AG10803 (cell line): ENCODE measurements at places on chromosomes 13 and 19.

DNA sequence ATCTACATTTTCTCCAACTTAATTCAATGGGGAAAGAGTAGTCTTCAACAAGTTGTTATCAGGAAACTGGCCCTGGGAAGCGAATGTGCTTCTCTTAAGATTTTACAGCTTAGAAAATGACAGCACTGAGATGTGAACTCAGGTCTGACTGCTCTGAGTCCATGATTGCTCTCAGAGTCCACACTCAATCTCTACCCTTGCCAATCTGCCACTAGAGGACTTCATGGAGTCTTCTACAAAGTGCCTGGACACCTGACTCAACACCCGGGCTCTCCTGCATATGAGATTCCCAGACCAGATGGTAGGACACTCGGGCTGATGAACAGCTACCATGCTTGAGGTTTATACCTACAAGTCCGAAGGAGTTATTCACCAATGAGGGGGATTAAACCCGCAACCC is 74.8 kb downstream of the ABCC4 start:
- DNase-seq, result no peak

DNA sequence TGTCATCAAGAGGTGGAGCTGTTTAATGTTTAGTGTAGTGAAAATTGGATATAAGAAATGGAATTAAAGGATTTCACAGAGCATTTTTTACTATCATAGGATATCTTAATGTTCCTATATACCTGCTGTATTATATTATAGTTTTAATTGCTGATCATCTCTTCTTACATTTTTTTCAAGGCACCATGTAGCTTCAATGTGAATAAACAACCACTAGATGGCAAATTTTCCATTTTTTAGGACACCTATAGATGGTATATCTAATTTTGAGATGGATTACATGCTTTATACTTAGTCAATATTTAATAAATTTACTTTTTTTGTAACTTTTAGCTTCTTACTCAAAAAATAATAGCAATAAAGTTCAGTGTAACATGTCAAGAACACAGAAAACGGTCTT is 9.0 kb upstream of the ATXN8OS start:
- no peak for DNase-seq

DNA sequence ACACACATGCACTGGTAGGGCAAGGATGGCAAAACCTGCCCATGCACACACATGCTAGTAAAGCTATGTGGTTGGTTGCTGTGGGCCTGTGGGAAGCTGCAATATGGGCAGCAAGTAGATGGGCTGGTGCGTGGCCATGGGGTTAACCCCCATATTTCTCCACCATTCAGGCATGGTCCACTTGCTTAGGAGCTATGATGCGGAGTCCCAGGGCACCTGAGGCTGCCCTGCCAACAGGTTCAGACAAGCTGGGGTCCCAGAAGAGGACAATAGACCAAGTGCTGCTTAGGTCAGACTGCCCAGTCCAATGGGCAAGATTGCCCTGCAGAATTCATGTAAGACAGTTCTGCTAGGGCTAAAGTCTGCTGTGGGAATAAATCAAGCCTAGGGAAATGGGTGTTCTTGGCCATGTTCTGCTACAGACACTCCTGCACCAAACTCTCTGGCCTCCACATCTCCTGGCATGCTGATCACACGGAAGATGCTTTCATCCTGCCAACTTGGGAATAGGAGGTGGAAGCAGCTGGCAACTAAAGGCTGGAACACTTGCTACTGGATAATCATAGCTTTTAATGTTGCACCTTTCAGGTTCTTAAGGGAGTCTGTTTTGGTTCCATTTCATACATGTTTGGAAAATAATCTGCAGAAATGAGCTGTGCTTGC is 646.3 kb upstream of the SLITRK1 start:
- no peak for DNase-seq

GRCh38 chr13:111399776-111400538 is 79.5 kb downstream of the TEX29 start:
- no peak for DNase-seq

DNA sequence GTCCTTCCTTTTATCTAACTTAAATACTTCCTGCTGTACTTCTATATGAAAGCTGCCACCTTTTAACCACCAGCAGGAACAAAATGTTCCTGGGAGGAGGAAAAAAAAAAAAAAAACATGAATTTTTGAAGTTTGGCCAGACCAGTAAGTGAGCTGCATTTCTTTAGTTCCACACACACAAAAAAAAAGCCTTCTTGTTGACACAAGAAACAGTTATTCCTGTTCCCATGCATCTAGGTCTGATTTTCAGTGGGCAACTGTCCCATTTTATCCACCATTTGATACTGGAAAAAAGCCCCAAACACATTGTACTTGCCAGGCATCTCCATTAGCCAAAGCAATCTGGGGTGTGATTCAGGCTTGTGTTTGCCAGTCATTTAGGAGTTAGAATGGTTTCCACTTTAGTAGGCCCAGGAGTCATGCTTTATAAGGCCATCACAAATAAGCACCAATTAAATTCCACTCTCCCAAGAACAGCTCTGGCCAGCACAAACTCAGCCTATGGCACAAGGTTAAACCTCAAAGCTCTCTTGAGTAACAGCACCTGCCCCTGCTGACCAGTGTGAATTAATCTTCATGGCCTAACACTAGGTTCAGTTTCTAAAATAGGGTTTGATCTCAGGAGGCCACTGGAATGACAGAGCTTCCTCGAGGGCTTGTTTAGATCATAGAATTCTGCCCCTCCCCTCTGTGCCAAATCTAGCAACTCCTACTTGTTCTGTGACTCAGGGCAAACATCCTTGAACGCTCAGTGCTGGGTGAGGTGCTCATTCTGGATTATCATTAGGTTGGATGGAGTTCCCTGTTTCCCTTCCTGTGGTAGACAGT is 67.1 kb downstream of the NUFIP1 start:
- DNase-seq, result peak; percentile 93

- no peak for DNase-seq
Observed at GRCh38 chr19:42459926-42460325, 17.2 kb upstream of the CXCL17 start.

- DNase-seq, result no peak
Observed at GRCh38 chr19:42154471-42155323, 22.5 kb upstream of the POU2F2 start.

DNA sequence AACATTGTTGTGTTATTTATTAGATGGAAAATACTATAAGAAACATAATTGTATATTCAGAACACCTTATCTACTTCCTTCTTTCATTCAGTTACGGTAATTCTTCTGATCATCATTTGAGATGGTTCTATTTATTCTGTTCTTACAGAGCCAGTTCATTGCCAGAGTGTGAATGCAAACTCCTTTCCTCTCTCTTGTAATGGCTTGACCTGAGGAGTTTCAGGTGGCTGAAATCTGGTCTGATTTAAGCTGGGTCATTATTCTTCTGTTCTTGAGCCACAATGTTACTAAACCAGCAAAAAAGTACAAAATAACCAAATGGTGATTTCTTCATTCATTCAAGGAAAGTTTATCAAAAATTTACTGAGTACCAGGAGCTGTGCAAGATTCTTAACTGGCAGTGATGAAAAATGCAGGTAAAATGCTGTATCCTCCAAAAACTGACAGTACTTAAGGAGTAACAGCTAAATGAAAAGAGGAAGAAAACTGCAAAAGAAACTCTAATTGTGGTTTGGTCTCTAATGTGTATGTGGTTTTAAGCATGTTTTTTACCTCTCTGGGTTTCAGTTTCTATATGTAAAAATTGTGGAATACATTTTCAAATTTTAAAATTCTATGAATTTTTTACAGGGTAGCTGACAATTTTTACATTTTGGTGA is 182.4 kb upstream of the UFM1 start:
- no peak for DNase-seq

GRCh38 chr19:977058-977464 is 7.1 kb upstream of the WDR18 start:
- DNase-seq, result no peak

GRCh38 chr13:79128158-79128557 is 277.9 kb downstream of the RBM26 start:
- DNase-seq, result peak; percentile 2

DNA sequence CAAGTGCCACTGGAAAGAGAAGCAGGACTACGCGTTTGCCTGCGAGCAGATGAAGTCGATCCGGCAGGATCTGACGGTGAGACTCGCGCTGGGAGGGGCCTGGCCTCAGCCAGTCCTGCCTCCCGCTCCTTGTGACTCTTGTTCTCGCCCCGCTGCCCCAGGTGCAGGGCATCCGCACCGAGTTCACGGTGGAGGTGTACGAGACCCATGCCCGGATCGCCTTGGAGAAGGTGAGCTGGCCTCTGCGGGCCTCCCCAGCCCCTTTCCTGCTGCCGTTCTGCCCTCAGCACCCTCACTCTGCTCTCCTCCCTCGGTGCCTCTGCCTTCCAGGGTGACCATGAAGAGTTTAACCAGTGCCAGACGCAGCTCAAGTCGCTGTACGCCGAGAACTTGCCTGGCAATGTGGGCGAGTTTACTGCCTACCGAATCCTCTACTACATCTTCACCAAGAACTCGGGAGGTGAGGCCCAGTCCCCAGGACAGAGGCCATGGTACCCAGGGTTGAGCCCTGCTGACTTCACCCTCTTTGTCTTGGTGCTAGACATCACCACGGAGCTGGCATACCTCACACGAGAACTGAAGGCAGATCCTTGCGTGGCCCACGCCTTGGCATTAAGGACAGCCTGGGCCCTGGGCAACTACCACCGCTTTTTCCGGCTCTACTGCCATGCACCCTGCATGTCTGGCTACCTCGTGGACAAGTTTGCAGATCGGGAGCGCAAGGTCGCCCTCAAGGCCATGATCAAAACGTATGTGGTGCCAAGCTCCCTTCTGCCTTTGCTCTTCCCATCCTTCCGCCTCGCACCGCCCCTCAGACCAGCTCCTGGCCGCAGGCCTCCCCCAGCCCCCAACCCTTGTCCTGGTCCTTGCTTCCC is 5.6 kb downstream of the LENG9 start:
- DNase-seq, result no peak

GRCh38 chr13:70908795-70909194 is 800.5 kb upstream of the KLHL1 start:
- DNase-seq, result no peak

- no peak for DNase-seq
Observed at GRCh38 chr13:21742096-21742495, 71.2 kb downstream of the FGF9 start.

DNA sequence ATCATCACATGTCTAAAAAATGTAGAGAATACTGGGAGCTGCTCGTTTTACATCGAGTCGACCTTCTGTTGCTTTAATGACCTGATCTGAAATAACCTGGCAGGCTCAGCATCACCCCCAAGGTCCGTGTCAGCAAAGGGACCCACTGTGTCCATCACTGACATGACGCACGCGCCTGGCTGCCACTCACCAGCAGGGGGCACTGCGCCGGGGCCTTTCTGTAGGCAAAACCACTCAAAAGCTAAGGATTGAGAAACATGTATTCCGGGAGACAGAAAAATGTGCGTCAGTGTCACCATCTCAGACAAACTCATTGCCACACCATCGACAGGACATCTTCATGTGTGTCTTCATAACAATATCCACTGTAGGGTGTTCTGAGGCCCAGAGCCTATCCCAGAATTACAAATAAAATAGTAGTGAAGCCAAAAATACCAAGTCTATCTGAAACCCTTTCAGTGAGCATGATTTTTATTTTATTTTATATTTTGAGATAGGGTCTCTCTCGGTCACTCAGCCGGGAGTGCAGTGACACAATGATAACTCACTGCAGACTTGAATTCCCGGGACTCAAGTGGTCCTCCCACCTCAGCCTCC is 130.3 kb upstream of the LSM14A start:
- DNase-seq, result peak; percentile 44

GRCh38 chr13:48014359-48014758 is 13.3 kb upstream of the SUCLA2 start:
- DNase-seq, result no peak

DNA sequence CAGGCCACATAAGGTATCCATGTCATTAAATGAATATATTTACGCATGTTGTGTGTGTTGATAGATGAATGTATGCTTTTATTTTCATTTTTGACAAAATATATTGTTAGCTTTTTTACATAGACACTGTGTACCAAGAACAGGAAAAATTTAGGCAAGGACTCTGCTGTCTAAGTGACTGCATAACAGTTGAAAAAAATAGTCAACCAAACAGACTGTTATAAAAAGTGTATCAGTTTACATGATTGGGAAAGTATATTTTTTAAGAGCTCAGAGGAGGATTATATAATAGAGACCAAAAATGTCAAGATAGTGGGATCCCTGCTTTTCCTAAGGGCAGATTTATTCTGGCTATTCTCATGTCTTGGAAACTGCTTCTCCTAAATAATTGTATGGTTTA is 858.0 kb downstream of the SLITRK1 start:
- DNase-seq, result peak; percentile 3

DNA sequence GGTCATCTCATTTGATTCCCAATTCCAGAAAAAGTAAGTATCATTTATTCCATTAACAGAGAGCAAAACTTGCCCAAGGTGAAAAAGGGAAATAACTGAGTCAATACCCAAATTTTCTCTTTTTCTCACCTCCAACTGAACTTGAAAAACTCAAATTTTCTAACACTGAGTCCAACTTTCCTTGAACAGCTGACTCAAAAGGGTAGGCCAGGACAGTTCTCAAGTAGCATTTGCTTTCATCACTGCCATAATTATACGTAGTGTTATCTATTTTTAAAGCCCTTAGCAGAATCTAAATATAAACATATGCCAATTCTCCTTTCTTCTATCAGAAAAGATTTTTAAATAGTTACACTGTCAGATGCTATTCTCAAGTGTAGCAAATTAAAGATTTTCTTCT is 3.5 kb downstream of the N4BP2L2 start:
- no peak for DNase-seq

- DNase-seq, result peak; percentile 82
Observed at GRCh38 chr13:98443329-98443728, 133.6 kb downstream of the STK24 start.

DNA sequence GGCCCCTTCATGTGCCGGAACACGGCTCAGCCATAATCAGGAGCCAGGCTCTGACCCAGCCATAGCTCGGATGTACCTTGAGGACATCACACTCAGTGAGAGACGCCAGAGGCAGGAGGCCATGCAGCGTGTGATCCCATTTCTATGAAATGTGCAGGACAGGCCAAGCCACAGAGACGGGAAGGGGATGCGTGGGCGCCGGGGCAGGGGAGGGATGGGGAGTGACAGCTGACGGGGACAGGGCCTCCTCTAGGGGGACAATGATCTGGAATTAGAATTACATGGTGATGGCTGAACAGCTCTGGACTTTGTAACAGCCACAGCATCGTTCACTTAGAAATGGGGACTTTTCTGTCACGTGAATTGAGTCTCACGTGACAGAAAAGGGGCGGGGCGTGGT is 34.9 kb downstream of the SBNO2 start:
- DNase-seq, result no peak

DNA sequence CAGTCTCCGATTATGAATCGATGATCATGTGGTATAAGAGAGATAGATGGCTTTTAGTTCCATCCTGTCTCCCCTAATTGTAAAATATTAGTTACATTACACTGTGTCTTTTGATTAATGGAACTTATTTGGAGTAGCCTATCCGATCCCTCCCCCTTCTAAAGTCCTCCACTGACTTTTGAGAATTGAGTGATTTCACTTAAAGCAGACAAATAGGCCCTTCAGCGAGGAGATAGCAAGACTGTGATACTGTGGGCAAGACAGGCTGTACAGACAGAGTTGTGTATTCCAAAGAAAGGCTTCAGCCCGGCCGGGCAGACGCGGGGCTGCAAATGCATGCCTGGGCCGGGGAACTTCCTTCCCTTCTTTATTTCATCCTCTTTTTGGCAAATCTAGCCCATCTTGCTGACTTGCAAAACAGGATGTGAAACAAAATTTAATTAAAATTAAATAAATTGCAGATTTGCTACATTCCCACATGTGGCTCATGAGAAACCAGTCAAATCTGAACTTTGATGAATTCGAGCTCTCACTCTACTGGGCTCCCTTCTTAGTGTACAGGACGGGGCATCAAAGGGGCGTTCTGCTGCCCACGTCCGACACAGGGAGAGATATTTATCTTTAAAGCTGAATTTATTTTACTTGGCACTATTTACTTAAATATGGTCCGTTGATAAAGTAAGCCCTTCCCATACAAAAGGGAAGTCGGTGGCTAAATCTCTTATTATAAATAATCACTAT is 314.8 kb downstream of the ZNF536 start:
- DNase-seq, result peak; percentile 3
